Vagina (tissue), 2 donors: ENCODE measurements at places on chromosomes 12 and 14.

- no peak for DNase-seq
Observed at GRCh38 chr14:60160422-60160821, 4.8 kb downstream of the DHRS7 start.

DNA sequence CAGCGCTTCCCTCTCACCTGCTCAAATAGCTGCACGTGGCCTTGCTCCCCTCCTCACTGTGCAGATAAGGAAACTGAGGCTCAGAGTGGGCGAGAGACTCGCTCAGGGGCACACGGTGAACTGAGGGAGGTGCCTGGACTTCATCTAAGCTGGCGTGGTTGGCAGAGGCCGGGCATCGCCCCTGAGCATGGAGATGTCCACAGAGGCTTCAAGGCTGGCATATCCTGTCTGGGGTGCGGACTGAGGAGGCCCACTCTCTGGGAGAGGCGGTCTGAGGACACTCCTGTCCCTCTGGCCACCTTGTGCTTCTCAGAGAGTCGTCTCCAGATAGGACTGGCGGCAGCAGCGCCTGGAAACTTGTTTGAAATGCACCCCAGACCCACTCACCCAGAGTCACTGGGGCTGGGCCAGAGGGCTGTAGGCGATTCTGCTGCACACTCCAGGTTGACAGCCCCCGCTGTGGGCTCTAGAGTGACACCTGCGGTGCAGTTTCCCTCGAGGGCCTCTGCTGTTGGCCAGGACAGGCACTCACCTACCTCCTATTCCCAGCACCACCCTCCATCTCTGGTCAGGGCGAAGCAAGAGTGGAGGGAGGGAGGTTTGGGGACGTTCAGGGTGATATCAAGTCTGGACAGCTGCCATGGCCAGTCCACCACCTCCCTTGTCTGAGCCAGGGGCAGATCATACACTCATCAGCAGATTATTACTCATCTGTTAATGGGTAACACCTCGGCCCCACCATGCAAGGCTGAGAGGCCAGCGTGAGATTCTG is 11.2 kb upstream of the LBHD2 start:
- no peak for DNase-seq

- DNase-seq = no peak
Observed at GRCh38 chr12:124159655-124160054, 135.2 kb upstream of the RFLNA start.

DNA sequence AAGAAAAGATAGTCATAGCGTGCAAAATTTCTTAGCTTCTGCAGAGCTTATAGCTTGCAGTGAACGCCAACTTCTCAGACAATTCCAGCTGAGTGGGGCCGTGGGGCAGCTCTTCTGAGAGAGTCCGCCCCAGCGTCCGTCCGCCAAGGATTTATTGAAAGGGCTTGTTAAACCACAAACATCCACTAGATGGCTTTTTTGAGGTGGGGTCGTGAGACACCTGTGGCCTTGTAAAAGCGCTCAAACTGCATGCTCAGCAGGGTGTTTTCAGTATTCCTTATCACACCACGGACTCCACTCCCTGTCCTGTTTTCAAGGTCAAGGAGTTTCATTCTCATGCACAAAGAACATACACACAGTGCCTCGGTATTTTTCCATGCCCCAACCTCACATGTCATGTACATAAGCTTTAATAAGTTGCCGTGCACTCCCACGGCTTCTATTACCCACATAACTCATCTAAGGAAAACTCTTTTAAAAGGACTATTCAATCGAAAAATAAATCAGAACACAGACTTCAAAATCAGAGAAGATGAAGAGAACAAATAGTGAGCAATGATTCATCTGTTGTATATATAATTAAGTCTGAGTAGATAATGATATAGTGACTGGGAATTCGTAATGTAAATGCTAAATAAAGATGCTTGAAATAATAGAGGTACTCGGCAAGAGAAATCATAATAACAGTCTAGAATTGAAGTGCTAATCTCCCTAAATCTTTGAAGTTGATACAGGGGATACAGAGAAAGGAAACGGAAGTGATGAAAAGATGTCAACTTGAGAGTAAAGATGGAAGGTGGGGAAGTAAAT is 46.7 kb downstream of the WBP11 start:
- no peak for DNase-seq

DNA sequence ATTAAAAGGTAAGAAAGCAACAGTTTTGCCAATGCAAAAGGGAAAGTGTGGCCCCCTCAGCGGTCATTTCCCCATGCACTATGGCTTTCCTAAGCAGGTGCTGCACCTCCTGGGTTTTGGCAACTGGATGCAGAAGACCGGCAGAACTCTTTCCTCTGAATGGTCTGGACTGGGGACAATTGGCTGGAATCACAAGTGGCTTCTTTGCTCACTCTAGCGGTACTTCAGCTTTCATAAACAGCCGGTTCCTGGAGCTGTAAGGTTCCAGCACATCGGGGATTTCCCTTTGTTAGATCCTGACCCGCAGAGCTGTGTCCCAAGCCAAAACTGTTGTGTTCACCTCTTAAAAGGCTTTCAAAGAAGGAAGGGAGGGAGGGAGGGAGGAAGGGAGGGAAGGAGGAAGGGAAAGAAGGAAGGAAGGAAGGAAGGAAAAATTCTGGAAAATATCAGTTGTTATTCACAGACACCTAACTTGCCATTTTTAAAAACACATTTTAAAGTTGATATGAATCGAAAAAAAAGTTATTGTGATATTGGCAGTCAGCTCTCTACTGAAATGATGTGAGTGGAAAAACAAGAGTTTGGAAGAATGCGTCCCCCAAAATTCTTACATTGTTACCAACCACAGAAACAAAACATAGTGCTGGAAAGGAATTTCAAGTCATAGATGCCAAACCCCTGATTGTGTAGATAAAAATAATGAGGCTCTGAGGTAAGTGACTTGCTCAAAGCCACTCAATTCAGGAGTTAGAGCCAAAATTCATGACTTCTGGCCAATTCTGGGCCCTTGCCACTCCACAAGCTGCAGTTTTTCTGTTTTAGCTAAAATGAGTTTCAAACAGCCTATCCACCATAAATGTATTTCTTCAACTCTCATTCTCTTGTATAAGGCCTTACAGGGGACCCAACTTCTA is 220.6 kb upstream of the HMGA2 start:
- DNase-seq = no peak

- DNase-seq = no peak
Observed at GRCh38 chr12:3242199-3242863, 165.2 kb downstream of the TSPAN9 start.

DNA sequence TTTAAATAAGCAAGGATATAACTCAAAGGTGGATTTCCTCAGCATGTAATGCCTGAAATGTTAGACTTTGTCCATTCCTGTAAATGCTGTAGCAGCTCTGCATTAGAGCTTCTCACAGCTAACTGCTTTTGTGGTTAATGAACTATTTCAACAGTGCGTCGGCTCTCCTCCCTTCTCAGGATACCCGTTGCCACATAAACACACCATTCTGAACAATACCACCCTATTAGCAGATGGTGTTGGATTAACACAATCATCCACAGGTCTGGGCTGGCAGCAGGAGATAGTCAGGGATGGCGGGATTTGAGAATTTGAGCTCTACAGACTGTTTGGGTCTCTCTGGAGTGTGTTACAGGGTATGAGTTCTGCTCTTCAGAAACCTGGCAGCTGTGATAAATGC is 33.5 kb upstream of the C12orf42 start:
- no peak for DNase-seq
